Left kidney (tissue), 8 donors: ENCODE measurements at places on chromosomes 11 and 22. TPM values are rescaled to one million over a fixed set of nuclear protein-coding genes. Genes with fewer than 3 reads are reported as not detected.

Gene OR8K3
- not detected for polyA plus RNA-seq

Gene DEFB131B
- polyA plus RNA-seq, result 1.4 TPM

Gene OR8G5
- not detected for polyA plus RNA-seq

Gene P2RX3
- polyA plus RNA-seq, result 0.40 TPM

Gene RTN4R
- 3.4 TPM for polyA plus RNA-seq

Gene SLC1A2
- 0.47 TPM for polyA plus RNA-seq

Gene DNAJB7
- 1.0 TPM for polyA plus RNA-seq

Gene DLG2
- polyA plus RNA-seq, result 13.4 TPM

Gene TRIM48
- not detected for polyA plus RNA-seq

Gene MSANTD4
- polyA plus RNA-seq, result 37.7 TPM

Gene APOL3
- polyA plus RNA-seq, result 15.7 TPM

GRCh38 chr22:45869340-45869847 lies 107.6 kb downstream of the WNT7B start:
- no peak for DNase-seq

- DNase-seq, result no peak
Measured at GRCh38 chr11:27371489-27371888, 8.5 kb upstream of the CCDC34 start.

- DNase-seq, result no peak
Measured at GRCh38 chr11:90246468-90246867, 23.6 kb upstream of the CHORDC1 start.

- no peak for DNase-seq
Measured at GRCh38 chr11:29485641-29486040, 531.2 kb downstream of the KCNA4 start.

DNA sequence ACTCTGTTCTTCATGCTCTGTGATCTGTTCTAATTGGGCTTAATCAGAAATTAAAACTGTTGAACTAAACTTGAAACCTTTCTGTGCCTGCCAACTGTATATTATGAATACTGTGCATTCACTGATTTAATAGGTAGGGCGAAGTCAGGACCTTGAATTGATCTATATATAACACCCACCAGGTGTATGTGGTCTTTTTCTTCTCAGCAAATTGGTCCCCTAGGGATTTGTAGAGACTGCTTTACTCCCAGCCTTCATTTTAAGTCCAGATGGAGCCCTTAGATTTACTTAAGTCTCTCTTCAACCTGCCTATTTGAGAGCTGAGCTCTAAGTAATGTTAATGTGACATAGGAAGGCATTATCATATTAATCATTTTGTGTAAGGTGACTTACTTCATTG lies 257.5 kb downstream of the TMEM135 start:
- DNase-seq, result no peak

DNA sequence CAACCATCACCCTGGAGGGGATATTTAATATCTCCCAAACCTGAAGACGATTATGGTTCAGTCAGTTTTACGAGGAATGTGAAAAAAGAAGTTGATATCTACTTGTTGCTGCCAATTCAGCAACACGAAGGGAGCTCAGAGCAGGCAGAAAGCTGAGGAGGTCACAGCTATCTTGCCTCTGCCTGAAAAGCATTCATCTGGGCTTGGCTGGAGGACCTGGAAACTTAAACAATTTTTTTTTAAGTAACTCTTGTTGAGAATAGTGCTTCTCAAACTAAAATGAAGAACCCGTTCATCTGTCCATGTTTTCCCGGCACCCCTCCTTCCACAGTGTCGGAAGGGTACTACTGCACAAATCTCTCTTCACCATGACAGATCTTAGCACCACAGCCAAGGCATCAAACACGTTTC lies 98.9 kb downstream of the MICAL3 start:
- DNase-seq, result no peak

DNA sequence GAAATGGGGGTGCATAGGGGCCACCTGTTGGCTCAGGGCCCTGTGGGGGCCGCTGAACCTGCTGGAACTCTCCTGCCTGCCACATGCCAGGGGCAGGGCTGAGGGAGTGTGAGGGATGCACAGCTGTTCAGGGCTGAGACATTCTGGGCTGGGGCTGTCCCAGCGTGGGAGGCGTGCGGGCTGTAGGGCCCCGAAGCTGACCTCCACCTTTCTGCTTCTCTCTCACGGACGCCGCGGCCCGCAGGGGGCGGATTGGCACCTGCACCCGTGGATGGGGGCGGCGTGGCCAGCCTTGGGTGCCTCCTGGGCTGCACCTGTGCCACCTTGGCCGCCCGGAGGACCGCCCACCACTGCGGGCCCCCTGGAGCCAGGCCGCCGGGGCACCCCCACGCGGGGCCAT lies 4.1 kb downstream of the CCDC188 start:
- DNase-seq, result no peak

DNA sequence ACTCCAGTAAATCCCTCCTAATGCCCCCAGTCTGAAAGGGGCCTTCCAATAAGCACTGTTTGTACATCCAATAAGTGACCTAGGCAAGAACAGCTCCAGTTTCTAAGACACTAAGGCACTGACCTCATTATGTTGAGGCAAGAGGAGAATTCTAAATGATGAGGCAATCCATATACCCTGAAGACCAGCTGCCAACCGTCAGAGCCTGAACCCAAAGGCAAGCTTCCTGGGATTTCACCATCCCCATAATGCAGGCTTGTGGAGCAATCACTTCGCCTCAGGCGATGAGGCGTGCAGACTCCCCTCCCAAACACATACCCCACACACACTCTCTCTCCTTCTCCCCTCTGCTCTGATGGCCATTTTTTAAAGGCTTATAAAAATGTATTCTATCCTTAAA lies 49.5 kb downstream of the LGR4 start:
- no peak for DNase-seq

DNA sequence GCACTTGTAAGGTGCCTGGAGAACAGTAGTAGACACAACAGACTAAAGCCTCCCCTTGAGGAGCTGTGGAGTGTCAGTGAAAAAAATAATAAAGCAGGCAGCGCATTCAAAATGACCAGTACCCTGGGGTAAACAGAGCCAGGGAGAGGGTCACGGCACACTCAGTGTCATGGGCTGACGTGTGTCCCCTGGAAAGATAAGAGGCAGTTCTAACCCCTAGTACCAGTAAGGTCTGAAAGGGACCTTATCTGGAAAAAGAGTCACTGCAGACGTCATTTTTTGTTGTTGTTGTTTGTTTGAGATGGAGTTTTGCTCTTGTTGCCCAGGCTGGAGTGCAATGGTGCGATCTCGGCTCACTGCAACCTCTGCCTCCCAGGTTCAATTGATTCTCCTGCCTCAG lies 32.0 kb downstream of the DUSP8 start:
- no peak for DNase-seq

GRCh38 chr22:31818481-31819392 lies 64.9 kb downstream of the DEPDC5 start:
- no peak for DNase-seq

DNA sequence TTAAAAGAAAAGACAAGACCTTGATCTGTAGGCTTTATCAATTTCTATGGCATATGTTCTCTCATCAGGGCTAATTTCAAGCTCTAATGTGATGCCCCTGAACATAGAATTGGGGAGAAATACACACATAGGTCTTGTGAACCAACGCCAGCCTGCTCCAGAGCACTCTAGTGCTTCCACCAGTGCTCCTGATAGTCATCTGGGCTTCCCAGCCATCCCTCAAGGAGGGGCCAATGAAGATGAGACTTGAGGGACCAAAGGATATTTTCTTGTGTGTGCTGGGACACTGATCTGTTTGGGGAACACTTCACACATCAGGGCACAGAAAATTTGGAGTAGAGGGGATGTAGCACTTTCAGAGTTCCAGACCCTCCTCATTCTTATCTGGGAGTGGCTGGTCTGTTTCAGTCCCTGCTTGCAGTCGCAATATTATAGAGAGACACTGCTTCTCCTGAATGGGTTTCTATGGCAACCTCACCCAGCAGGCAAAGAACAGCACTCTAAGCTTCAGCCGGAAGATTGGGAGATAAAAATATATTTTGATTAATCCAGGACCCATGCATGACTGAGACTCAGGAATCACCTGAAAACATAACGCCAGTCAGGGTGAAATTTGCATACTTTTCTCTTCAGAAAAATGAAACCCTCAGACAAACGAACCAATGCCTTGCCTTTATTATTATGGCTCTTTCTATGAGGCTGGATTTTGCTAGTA lies 28.4 kb upstream of the SCN3B start:
- DNase-seq, result no peak

DNA sequence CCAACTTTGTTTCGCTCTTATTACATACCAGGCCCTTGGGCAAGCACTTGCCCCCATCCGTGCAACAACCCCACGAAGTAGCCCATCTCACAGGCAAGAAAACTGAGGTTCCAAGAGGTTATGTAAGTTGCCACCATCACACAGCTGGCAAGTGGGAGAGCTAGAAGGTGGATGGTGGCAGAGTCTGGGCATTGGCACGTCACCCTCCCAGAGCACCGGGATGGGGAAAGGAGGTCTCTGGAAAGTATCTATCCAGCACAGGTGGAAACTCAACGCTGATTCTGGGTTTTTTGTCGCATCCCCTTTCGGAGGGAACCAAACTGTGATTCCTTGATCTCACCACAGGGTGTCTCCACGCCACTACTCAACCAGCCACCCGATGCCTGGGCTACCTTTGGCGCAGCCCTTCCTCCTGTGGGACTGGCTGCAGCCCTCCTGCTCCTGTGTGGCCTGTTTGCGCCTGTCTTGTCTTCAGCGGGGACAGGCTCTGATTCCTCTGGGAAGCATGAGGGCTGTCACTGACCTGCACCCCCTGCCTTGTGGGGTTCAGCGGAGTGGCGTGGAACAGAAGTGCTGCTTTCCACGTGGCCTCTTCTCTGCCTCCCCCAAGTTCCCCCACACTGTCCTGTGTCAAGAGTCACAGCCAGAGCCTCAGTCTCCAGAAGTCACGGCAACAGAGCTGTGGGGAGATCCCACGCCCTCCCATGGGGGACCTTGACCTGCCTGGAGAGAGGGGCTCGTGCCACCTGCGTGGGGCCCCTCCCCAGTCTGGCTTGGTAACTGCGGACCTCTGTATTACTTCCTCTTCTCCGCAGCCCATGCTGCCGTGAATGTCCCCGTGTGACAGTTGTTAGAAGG lies 34.4 kb upstream of the TRIM29 start:
- DNase-seq, result peak; percentile 68

- no peak for DNase-seq
Measured at GRCh38 chr11:69275178-69275577, 18.8 kb upstream of the MYEOV start.

GRCh38 chr11:75103380-75104026 lies 6.8 kb upstream of the OR2AT4 start:
- DNase-seq, result no peak

- no peak for DNase-seq
Measured at GRCh38 chr11:11708256-11708655, 86.5 kb upstream of the GALNT18 start.

DNA sequence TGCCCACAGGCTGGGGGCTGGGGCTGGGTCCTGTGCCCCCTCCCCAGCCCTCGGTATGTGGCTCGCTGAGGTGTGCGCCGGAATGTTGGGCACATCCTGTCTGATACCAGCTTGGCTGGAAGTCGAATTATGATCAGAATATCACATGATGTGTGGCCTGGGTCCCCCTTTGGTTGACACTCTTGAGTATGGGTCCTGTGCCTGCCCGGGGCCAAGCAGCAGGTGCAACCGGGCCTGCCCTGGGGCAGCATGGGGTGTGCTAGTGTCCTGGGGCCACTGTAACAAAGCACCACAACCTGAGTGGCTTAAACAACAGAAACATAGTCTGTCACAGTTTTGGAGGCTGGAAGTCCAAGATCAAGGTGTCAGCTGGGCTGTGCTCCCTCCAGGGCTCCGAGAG lies 52.7 kb downstream of the PARVB start:
- no peak for DNase-seq

GRCh38 chr11:62604460-62605120 lies 2.9 kb upstream of the MTA2 start:
- DNase-seq, result peak; percentile 53

DNA sequence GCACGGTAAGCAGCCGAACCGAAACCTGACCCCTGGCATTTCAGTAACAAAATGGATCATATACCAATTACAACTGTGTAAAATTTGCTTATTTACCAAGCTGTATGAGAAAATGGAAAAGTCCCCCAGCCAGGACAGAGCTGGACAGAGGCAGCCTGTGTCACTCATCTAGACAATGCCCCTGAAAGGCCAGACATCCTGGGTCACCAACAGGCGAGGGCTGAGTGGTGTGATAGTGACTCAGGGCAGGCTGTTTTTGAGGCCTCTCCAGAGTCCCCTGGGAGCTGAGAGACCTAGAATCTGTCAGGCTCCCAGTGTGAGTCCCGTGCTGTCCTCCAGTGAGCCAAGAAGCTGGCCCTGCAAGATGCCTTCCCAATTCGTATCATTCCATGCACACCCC lies 680.4 kb downstream of the TBC1D22A start:
- no peak for DNase-seq

DNA sequence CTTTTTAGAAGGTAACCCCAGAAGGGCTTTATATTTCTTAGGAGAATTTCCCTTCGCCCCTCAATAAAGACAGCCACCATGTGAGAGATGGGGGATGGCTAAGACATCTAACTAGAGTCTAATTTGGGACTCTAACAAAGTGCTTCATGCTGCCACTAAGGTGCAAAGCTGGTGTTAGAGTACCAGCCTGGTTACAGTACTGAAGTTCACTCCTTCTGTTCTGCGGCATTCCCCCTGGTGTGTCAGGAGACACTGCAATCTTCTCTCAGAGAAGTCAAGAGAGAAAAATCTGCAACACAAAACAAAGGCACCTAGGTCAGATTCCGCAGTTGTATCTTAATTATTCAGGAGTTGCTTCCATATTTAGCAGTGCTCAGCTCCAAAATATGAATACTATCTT lies 603.0 kb upstream of the CADM1 start:
- DNase-seq, result no peak
